AG04450 (cell line): ENCODE measurements at places on chromosomes 13 and 19.

- DNase-seq, result no peak
Measured at GRCh38 chr19:2115911-2116426, 19.3 kb downstream of the IZUMO4 start.

DNA sequence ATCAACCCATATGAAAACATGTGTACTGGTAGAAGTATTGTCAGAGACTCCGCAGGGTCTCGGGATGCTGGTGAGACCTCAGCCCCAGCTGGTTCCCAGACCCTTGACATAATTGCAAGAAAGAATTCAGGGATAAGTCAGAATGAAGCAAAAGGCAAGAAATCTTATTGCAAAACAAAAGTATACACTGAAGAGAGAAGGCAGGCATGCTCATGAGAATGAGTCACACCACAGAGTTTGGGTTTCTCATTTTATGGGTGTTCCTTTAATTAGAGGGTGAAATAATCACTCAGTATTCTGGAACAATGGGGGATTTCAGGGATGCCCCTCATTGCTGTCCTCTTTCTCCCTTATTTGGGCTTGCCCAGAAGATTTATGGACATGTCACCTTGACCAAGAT, 1423.8 kb upstream of the MIR17HG start:
- DNase-seq, result peak; percentile 8

GRCh38 chr13:106105153-106105552, 430.3 kb downstream of the EFNB2 start:
- no peak for DNase-seq

GRCh38 chr19:4069331-4069959, 2.7 kb upstream of the ZBTB7A start:
- DNase-seq, result no peak

DNA sequence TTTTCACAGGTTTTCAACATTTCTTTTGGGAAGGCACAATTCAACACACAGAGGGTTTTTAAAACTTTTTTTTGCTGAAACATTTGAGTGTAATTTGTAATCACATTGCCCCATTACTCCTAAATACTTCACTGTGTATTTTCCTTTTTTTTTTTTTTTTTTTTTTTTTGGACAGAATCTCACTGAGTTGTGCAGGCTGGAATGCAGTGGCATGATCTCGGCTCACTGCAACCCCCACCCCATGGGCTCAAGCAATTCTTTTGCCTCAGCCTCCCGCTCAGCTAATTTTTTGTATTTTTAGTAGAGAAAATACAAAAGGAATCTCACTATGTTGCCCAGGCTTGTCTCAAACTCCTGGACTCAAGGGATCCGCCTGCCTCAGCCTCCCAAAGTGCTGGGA, 14.8 kb upstream of the DNAJC15 start:
- no peak for DNase-seq

DNA sequence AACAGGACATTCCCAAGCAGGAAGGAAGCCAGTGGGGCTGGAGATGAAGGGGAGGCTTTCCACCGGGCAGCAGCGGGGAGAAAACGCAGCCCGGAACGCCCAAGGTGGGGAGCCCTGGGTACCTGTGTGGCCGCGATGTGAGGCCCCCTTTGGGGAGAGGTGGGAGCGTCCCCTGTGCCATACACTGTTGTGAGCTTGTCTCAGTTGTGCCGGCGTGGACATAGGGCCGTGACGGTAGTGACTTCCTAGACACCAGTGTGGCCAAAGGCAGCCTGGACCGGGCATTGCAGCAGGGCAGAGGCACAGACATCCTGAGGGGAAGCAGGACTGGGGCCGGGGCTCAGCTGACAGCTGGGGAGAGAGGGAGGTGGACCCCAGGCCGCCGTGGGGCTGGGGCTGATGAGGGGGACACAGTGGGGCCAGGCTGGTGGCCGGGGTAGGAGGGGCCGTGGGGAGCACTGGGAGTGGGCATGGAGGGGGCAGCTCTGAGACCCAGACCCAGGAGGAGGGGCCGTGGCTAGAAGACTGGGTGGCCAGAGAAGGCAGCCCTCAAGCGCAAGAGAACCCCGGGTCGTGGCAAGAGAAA, 38.5 kb upstream of the TFDP1 start:
- no peak for DNase-seq

DNA sequence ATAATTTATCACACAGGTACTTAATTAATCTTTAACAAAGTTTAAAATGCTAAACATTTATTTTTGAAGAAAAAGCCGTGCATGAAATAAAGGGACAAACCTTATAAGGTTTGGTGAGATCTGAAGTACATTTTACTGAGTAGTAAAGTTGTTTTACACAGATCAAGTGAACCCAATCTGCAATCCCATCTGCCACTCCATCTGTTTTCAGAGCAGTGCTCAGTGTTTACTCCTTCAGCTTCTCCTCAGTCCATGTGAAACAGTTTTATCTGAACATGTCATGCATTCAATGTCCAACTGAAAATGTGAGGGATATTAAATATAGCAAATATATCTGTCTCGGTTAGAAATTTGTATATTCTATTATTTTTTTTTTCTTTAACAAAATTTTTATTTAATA, 166.8 kb downstream of the MAB21L1 start:
- DNase-seq, result no peak

DNA sequence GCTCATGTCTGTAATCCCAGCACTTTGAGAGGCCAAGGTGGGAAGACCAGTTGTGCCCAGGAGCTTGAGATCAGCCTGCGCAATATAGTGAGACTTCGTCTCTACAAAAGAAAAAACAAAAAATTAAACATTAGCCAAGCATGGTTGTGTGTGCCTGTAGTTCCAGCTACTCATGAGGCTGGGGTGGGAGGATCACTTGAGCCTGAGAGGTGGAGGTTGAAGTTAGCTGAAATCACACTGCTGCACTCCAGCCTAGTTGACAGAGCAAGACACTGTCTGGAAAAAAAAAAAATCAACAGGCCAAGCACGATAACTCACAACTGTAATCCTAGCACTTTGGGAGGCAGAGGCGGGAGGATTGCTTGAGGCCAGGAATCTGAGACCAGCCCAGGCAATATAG, 3.9 kb upstream of the S1PR2 start:
- no peak for DNase-seq

DNA sequence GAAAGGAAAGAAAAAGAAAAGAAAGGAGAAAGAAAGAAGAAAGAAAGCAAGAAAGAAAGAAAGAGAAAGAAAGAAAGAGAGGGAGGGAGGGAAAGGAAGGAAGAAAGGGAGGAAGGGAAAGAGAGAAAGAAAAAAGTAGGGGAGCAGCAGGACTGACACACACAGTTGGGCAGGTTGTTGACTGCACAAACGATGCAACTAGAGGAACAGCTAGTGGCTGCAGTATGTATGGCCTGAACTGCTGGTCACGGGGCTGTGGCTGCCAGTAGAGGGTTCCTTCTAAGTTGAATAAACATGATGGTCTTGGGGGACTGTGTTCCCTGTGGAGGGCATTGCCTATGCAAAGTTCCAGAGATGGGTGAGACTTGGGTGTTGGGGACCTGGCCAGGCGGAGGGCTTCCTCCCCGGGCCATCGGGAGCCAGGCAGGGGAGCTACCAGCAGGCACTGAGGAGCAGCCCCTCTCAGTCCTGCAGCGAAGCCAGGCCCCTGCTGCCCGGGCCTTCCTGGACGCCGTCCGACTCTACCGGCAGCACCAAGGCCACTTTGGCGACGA, 16.7 kb upstream of the COLGALT1 start:
- no peak for DNase-seq

GRCh38 chr13:38763446-38764381, 76.8 kb downstream of the FREM2 start:
- DNase-seq, result no peak

- no peak for DNase-seq
Measured at GRCh38 chr13:73819711-73820110, 314.5 kb downstream of the KLF12 start.

DNA sequence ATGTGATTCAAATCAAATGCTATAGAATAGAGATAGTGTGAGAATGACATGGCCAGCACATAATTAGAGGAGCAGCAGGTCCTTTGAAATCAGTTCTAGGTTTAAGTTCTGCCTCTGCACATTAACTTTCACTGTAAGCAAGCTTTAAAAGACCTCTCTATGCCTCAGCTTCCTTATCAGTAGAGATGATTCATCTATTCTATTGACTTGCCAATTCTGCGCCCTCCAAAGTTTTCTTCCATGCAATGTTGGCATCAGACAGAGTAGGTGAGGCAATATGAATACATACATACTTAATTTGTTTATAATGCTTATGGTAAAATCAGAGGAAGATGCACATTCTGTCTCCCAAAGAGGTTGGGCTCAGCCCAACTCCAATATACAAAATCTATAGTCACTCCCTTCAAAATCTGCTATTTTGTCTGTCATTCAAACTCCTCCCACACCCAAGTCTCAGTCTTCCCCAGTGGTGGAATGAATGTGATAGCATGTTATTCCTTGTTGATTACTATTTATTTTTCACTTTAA, 525.5 kb downstream of the RFC3 start:
- no peak for DNase-seq

GRCh38 chr13:41917641-41918040, 43.3 kb downstream of the VWA8 start:
- peak; percentile 43 for DNase-seq
